ENCODE measurements at places on chromosomes 11 and 22. TPM values are rescaled to one million over a fixed set of nuclear protein-coding genes. Genes with fewer than 3 reads are reported as not detected.

Gene BTG4
- total RNA-seq = 8.1 TPM

Gene RIMBP3B
- 0.34 TPM for total RNA-seq

Gene TRIM29
- not detected for total RNA-seq

Gene FXYD6
- total RNA-seq = not detected

Gene TUBA8
- not detected for total RNA-seq

Gene OR51B2
- not detected for total RNA-seq

Gene OMP
- total RNA-seq = not detected

Gene DBX1
- not detected for total RNA-seq

Gene MUC6
- not detected for total RNA-seq

Data from G401 (cell line).